ENCODE measurements at places on chromosomes 16 and 17. TPM values are rescaled to one million over a fixed set of nuclear protein-coding genes. Genes with fewer than 3 reads are reported as not detected.
A peak's percentile ranks its signal among the peaks of the same experiment; 100 is the strongest.

DNA sequence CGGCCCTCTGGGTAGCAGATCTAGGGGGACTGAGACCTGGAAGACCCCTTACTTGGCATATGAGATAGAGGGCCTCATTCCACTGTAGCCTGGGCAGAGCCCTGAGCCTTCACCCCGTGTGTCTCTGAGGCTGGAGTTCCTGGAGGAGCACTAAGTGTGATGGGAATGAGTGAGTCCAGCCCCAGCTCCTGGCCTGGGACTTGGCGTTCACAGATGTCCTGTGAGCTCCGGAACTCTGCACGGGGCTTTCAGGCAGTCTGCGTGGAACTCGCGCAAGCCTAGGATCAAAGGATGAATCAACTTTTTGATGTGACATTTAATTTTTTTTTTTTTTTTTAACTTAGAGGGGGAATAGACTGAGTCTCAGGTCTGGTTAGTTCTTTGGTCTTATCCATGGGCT, 1.8 kb downstream of the NKD1 start:
- peak overlapping the region; percentile 34 for H3K4me3 ChIP-seq
- DNase-seq = peak; percentile 27
- no peaks in the 10 kb centered on the region for H3K36me3 ChIP-seq
- H3K4me1 ChIP-seq = peaks cover 9% of the 10 kb centered on the region

DNA sequence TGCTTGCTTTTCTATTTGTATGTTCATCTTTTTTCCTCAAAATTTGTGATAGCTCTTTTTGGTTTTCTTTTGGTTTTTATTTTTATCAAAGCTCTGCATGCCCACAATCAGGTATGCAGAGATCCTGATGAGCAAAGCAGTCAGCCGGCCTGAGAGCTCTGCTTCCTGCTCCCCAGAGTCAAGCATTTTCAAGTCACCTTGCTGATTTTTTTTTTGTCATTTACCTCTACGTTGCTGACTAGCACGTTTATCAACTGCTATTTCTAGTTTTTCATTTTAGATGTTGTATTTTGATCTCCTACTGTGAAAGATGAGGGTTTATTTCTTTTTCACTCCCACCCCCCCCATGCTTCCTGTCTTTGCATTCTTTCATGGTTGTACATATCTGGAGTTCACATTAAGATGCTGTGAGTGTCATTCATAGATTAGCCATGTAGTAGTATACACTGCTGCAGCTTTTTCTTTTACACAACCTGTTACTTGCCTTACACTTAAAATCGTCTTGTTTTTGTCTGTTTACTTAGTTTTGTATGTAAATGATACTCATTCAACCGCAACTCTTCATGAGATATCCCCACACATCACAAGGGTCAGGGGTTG, 196.2 kb downstream of the LGALS9B start:
- peak overlapping the region; percentile 78 for H3K27ac ChIP-seq
- no peaks in the 10 kb centered on the region for H3K27me3 ChIP-seq
- DNase-seq = no peak

DNA sequence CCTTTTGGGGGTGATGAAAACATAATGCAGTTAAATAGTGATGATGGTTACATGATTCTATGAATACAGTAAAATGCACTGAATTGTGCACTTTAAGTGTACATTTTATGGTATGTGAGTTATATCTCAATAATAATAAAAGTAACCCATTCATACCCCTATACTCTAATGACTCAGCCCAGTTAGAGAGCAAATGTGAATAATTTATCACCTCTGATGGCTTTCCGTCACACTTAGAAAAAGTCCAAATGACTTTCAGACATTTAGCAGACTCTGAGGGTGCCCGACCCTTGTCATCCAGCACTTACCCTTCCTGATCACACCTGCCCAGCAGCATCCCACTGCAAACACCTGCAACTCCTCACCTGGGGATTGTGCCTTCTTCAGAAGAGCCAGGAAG, 148.1 kb upstream of the MAF start:
- no peak for DNase-seq
- no peaks in the 10 kb centered on the region for H3K4me1 ChIP-seq
- no peak overlapping the region for H3K4me3 ChIP-seq
- H3K27ac ChIP-seq = no peak overlapping the region
- peaks cover 4% of the 10 kb centered on the region for H3K27me3 ChIP-seq

- H3K4me1 ChIP-seq = peaks cover 18% of the 10 kb centered on the region
- no peaks in the 10 kb centered on the region for H3K36me3 ChIP-seq
- no peak for DNase-seq
- H3K27me3 ChIP-seq = peaks cover 3% of the 10 kb centered on the region
- no peak overlapping the region for H3K4me3 ChIP-seq
Observed at GRCh38 chr16:56895813-56896212, 30.8 kb downstream of the SLC12A3 start.

GRCh38 chr17:59466946-59467801, 98.2 kb upstream of the DHX40 start:
- H3K4me1 ChIP-seq = peaks cover 21% of the 10 kb centered on the region
- DNase-seq = no peak
- no peaks in the 10 kb centered on the region for H3K27me3 ChIP-seq

GRCh38 chr16:52451971-52452421, 94.9 kb downstream of the TOX3 start:
- H3K27me3 ChIP-seq = no peaks in the 10 kb centered on the region
- no peak overlapping the region for H3K27ac ChIP-seq
- no peaks in the 10 kb centered on the region for H3K4me1 ChIP-seq
- H3K4me3 ChIP-seq = no peak overlapping the region
- H3K36me3 ChIP-seq = no peaks in the 10 kb centered on the region
- DNase-seq = no peak

DNA sequence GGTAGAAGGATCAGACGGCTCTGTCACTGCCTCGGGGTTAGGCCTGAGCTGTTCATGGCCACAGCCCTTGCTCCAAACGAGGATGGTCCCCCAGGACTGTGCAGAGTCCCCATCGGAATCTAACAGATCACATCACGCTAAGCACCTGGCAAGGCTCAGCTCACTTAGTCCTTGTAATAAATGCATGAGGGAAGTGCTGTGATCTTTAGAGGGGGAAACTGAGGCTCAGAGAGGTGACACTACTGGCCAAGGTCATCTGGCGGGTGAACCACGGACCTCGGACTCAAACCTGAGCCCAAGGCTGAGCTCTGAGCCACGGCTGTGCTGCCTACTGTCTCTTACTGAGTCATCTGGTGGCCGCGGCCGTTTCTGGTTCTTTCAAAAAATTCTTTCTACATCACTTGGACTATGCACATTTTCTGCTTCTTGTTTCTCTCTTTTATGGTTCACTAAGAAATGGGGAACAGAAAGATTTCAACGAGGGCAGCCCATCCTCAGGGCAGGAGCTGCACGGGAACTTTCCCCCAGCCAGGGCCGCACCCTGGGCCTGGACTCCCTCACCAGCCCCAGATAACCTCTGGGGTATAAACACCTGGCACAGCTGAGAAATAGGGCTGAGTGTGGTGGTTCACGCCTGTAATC, 55.6 kb downstream of the COTL1 start:
- no peak overlapping the region for H3K4me3 ChIP-seq
- H3K36me3 ChIP-seq = peaks cover 39% of the 10 kb centered on the region
- H3K4me1 ChIP-seq = peaks cover 3% of the 10 kb centered on the region
- no peak overlapping the region for H3K27ac ChIP-seq

DNA sequence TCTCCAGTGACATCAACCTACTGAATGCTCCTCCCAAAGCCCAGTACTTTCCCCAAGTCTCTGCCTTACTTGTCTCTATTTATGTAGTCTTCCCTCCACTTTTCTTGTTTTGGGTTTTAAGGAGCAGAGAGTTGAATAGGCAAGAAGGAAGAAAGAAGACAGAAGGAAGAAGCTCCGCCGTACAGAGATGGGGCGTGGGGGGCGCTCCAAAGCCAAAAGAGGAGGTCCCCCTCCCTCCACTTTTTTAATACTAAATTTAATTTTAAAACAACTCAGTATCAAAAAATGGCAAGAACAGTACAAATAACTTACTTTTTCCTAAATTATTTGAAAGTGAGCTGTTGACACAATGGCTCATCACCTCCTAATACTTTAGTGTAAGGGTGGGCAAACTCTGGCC, 4.6 kb downstream of the EFTUD2 start:
- no peak overlapping the region for H3K4me3 ChIP-seq
- H3K27ac ChIP-seq = no peak overlapping the region
- peak; percentile 14 for DNase-seq
- peaks cover 26% of the 10 kb centered on the region for H3K36me3 ChIP-seq
- H3K4me1 ChIP-seq = peaks cover 30% of the 10 kb centered on the region

- H3K4me1 ChIP-seq = peaks cover 85% of the 10 kb centered on the region
- peak overlapping the region; percentile 89 for H3K27ac ChIP-seq
- no peaks in the 10 kb centered on the region for H3K27me3 ChIP-seq
- DNase-seq = peak; percentile 76
- peaks cover 8% of the 10 kb centered on the region for H3K36me3 ChIP-seq
Observed at GRCh38 chr16:89409161-89409711, 81.1 kb downstream of the ANKRD11 start.

GRCh38 chr17:40554646-40555295, 10.5 kb downstream of the CCR7 start:
- no peaks in the 10 kb centered on the region for H3K27me3 ChIP-seq
- peak overlapping the region; percentile 53 for H3K4me3 ChIP-seq

GRCh38 chr17:77756846-77757560, 201.5 kb upstream of the TNRC6C start:
- no peak for DNase-seq
- no peaks in the 10 kb centered on the region for H3K4me1 ChIP-seq
- no peak overlapping the region for H3K4me3 ChIP-seq
- H3K27me3 ChIP-seq = no peaks in the 10 kb centered on the region
- no peak overlapping the region for H3K27ac ChIP-seq

- peaks cover 5% of the 10 kb centered on the region for H3K4me1 ChIP-seq
- H3K27me3 ChIP-seq = no peaks in the 10 kb centered on the region
- DNase-seq = no peak
- H3K4me3 ChIP-seq = no peak overlapping the region
- no peak overlapping the region for H3K27ac ChIP-seq
Observed at GRCh38 chr17:2172077-2172851, 117.4 kb downstream of the HIC1 start.

GRCh38 chr16:48542966-48543365, 67.0 kb downstream of the N4BP1 start:
- no peak for DNase-seq
- H3K4me1 ChIP-seq = peaks cover 11% of the 10 kb centered on the region
- H3K27me3 ChIP-seq = no peaks in the 10 kb centered on the region
- peaks cover 25% of the 10 kb centered on the region for H3K36me3 ChIP-seq

DNA sequence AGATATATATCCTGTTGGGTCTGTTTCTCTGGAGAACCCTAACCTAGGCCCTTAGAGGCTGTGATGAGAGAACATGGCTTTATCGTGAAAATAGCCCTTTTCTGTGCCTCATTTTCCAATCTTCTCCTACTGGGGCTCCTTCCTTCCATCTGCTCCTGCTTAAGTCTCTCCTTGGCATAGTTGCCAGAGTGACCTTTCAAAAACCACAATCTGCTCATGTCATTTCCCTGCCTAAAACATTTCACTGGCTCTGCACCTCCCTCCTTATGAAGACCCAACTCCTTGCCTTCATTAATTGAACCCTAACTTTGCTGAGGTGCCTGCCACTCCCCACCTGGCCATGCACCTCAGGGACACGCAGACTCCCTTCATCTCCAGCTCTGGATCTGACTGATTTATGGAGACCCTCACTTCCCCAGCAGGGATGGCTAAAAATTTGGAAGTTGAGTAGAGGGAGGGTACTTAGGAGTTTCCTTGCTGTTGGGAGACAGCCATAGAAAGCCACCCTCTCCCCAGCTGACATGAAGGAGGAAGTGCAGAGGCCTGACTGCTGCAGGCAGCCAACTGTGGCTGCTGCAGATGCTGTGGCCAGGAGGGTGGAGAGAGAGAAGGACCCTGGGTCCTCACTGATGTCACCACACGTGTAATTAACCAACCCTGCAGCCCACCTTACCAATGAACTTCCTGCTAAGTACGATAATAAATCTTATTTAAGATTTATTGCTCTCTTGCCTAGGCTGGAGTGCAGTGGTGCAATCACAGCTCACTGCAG, 6.3 kb upstream of the GGA2 start:
- no peak for DNase-seq
- no peak overlapping the region for H3K27ac ChIP-seq
- H3K4me3 ChIP-seq = no peak overlapping the region

DNA sequence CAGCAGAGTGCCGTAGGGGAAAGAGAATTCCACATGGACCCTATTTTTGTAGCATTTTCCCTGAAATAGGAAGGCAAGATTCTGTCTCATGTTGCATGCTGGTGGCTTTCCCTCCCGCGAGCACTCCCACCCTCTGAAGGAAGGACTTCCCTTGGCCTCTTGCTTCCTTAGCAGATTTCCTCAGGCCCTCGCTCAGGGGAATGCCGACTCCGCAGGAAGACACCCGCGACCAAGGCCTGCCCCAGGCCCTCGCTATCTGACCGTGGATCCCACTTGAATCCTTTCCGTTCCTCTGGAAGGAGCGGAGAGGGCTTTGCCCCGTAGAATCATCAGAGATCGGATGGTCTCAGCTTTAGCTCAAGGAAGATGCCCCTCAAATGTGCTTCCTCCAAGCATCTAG, 179.4 kb upstream of the FOXF1 start:
- H3K36me3 ChIP-seq = no peaks in the 10 kb centered on the region
- H3K27ac ChIP-seq = no peak overlapping the region
- peaks cover 27% of the 10 kb centered on the region for H3K27me3 ChIP-seq
- no peak for DNase-seq
- H3K4me3 ChIP-seq = no peak overlapping the region

DNA sequence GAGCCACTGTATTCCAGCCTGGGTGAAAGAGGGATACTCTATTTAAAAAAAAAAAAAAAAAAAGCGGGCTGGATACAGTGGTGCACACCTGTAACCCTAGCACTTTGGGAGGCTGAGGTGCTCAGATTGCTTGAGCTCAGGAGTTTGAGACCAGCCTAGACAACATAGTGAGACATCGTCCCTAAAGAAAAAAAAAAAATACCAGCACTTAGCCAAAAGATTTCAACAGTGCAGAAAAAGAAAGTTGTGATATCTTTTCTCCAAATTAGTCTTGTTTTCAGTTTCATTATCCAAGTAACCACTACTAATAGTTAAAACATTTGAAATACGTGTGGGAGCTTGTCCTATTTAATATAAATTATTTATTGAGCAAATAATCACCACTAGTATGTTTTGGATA, 48.7 kb downstream of the TENT4B start:
- H3K27me3 ChIP-seq = no peaks in the 10 kb centered on the region
- H3K4me3 ChIP-seq = no peak overlapping the region
- H3K27ac ChIP-seq = no peak overlapping the region

- no peaks in the 10 kb centered on the region for H3K27me3 ChIP-seq
- H3K27ac ChIP-seq = no peak overlapping the region
- H3K4me1 ChIP-seq = peaks cover 9% of the 10 kb centered on the region
- no peaks in the 10 kb centered on the region for H3K36me3 ChIP-seq
- DNase-seq = no peak
Observed at GRCh38 chr16:17282247-17282646, 188.5 kb downstream of the XYLT1 start.

The CHAD gene
- total RNA-seq = not detected

The CTF1 gene
- 0.32 TPM for total RNA-seq

The TMEM204 gene
- 12.9 TPM for total RNA-seq

The ZNF624 gene
- total RNA-seq = 4.8 TPM

The NXPH3 gene
- 0.20 TPM for total RNA-seq

The DPEP3 gene
- 0.16 TPM for total RNA-seq

The CHTF8 gene
- 115 TPM for total RNA-seq

The AGRP gene
- total RNA-seq = not detected
